ENCODE measurements at places on chromosomes 6 and 20.

GRCh38 chr6:79377888-79378348 lies 143.4 kb upstream of the HMGN3 start:
- DNase-seq = no peak

- DNase-seq = no peak
Observed at GRCh38 chr6:106961136-106961535, 13.4 kb downstream of the CD24 start.

DNA sequence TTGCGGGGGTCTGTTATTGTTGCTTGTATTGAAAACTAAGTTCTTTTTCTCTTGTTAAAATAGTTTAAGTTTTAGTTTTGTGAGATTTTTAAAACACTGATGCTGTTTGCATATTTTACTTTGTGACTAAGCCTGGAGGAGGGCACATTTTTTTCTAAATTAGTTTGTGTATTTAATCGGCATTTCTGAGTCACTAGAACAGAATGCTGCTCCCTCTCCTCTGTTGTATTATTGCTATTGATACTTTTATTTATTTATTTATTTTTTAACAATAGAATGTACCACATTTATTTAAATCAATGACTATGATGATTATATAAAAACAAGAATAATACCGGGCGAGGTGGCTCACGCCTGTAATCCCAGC lies 5.1 kb upstream of the FAM50B start:
- no peak for DNase-seq

DNA sequence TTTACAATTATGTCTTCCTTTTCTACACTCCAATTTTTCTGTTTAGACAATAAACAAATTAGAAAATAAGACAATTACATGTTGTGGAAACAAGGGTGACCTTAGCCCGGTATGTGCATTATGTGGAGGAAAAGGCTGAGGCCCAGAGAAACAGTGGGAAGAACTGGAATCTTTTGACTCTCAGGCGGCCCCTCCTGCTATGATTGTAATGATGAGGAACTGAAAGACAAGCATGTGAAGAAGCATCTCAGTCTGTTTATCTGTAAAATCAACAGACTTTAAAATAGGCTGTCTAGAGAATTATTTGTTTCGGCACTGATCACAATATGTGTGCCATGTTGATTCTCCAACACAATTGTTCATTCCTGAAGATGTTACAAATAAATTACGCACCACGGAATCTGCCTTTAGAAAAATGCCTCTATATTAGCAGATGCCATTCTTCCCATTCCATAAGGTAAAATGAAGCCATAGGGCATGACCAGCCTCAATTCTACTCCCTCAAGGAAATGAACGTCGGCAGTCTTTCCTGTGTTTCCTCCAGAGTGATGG lies 1201.6 kb upstream of the CITED2 start:
- DNase-seq = no peak

DNA sequence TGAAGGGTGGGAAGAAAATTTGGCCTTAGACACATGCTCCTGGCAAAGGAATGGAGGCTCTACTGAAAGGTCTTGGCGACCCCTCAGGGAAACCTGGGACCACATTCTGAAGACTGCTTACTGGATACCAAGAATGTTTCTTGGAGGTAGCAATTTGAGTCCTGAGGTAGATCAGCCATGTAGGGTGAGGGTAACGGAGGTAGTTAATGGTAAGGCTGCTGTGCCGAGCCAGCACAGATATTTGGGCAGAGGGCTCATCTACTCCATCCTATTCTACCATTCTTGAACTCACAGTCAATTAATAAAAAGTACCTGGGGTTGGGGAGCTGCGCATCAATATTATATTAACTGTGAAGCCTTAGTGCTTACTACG lies 401 bp upstream of the PHF3 start:
- no peak for DNase-seq

DNA sequence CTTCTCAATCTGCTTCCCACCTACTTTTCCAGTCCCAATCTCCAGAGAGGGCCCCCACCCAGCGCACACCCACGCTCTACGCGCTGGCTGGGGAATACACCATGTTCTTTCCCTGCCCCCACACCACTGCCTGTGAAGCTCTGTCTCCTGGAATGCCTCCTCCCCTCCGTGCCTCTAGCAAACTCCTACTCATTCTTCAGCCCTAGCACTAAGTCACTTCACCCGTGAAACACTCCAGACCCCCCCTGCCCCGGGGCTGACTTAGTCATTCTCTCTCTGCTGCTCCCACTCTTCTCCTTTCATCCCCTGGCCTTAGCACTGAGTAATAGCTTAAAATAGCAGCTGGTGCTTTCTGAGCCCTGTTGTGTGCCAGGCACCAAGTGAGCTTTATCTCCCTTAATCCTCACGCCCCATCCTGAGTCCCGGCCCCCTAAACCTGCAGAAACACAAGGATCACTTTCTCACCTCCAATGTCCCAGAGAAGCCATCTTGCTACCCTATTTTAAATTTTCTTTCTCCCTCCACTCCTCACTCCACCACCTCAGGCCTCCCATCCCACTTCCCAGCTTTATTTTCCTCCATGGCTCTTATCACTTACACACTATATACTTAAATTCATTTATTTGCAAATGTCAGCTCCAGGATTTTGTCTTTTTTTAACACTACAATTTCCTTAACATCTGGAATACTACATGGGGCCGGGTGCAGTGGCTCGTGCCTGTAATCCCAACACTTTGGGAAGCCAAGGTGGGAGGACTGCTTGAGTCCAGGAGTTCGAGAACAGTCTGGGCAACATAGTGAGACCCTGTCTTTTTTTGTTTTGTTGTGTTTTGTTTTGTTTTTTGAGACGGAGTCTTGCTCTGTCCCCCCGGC lies 6.3 kb upstream of the PARD6B start:
- no peak for DNase-seq

DNA sequence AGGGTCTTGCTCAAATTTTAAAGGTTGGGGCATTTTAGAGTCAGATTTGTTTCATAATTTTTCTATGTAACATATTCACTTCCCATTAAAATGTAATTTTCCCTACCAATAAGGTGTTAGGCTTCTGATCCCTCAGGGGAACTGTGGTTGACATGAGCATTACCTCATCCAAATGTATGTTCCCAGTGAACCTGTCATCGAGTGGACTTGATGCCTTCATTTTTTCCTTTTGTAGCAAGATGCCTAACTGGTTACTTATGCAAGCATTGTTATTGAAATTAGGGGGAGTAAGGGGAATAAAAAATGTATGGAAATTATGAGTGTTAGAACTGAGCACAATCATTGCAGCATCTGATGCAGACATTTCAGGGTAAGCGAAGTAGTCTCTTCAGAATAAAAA lies 360.5 kb downstream of the BCKDHB start:
- no peak for DNase-seq

DNA sequence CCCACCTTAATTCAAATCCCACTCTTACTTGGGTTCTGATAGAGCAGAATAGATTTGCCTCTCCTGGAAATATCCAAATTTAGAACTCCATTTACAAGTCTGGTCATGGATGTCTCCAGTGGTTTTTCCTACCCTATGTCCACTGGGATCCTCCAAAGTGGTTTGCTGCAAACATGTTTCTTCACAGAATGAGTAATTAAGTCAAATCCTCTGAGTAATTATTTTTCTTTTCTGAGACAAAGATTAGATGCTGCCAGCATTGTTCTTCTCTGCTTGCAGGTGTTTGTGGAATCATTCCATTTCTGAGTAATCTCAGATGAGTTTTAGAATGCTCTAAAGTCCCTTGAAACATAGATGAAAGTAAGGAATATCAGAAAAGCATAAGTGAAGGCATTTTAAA lies 21.9 kb downstream of the DTD1 start:
- no peak for DNase-seq

GRCh38 chr6:144127097-144127496 lies 23.2 kb upstream of the STX11 start:
- no peak for DNase-seq

Measured in NCI-H187 (cell line).